Activated T-helper 2 cell treated with anti-CD3 and anti-CD28 coated beads, Interferon-gamma antibody, Interleukin-2, Interleukin-4, amounts not matched to agents 10 μg/mL and 5 μg/mL and 100 μg/mL, durations not matched to agents 14 hours and 24 hours and 36 hours (primary cell): ENCODE measurements at places on chromosomes 2 and 18. TPM values are rescaled to one million over a fixed set of nuclear protein-coding genes. Genes with fewer than 3 reads are reported as not detected.
A peak's percentile ranks its signal among the peaks of the same experiment; 100 is the strongest.

DNA sequence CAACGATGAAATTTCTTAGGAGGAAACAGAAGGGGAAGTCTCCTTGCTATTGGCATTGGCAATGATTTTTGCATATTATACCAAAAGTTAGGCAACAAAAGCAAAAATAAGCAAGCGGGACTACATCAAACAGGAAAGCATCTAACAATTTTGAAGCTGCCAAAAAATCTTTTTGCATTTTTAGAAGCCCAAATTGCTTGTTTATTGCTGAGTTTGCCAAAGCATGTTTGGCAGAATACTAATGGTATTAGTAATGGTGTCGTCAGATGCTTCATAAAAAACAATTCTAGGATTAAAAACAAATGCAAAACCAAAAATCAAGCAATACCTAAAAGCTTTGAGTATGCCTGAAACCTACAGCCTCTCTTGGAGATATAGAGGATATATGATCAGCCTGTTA lies 80.0 kb downstream of the GALR1 start:
- no peak for DNase-seq

GRCh38 chr2:96528006-96528699 lies 8.4 kb upstream of the ARID5A start:
- DNase-seq = no peak

DNA sequence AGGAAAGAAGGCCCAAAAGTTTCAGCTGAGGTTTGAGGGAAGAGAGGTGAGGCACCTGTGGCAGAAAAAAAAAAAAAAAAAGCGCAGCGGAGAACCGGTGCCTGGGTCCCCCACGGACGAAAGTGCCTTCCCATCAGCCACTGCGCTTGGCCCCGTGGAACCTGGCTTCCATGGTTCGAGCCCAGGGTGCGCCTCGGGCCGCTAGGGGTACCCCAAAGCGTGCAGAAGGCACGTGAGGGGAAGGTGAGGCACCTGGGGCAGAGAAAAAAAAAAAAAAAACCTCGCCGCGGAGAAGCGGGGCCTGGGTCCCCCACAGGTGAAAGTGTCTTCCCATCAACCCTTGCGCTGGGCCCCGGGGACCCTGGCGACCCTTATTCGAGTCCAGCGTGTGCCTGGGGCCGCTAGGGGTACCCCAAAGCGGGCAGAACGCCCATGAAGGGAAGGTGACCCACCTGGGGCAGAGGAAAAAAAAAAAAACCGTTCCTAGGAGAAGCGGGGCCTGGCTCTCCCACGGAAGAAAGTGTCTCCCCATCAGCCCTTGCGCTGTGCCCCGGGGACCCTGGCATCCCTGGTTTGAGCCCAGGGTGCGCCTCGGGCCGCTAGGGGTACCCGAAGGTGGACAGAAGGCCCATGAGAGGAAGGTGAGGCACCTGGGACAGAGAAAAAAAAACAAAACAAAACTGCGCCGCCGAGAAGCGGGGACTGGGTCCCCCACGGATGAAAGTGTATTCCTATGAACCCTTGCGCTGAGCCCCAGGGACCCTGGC lies 228.6 kb downstream of the CCDC74A start:
- DNase-seq = no peak

GRCh38 chr2:38581193-38582147 lies 21.3 kb downstream of the HNRNPLL start:
- DNase-seq = no peak

- DNase-seq = no peak
Observed at GRCh38 chr2:10806543-10806942, 6.0 kb downstream of the PDIA6 start.

DNA sequence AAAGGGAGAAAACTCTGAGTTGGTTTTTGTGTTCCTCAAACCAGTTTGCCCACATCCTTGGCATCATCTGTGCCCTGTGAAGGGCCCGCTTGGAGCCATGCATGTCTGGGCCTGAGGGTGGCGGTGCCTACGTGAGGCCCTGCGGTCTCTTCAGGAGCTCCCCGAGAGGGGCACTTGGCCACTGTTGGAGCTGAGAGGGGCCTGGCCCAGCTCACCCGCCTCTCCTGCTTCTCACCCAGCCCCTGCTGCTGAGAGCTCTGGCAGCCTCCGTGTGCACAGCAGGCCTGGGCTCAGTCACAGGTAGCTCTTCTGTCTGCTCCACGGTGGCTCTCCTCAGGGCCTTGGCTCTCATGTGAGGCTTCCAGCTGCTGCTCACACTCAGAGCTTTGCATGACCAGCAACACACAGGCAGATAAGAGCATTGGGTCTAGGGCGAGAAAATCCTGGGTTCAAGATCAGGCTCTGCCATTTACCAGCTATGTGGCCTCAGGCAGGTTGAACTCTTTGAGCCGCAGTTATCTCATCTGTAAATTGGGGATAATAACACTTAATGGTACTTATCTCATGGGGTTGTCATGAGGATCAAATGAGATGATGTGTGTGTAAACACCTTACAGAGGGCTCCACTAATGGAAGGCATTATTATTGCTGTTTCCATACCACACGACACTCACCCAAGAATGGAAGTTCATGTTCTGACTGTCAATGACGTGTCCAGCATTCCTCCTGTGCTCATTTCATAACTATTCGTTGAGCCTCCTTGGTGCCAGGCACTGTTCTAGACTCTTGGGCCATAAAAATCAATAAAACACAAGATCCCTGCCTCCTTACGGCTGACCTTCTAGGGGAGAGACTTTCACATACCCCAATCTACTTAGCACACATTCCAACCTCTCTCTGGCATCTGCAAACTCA lies 41.6 kb upstream of the PLB1 start:
- no peak for DNase-seq

GRCh38 chr2:2000724-2001061 lies 256.4 kb upstream of the PXDN start:
- DNase-seq = no peak

- DNase-seq = no peak
Observed at GRCh38 chr2:208491641-208492040, 85.0 kb downstream of the PTH2R start.

DNA sequence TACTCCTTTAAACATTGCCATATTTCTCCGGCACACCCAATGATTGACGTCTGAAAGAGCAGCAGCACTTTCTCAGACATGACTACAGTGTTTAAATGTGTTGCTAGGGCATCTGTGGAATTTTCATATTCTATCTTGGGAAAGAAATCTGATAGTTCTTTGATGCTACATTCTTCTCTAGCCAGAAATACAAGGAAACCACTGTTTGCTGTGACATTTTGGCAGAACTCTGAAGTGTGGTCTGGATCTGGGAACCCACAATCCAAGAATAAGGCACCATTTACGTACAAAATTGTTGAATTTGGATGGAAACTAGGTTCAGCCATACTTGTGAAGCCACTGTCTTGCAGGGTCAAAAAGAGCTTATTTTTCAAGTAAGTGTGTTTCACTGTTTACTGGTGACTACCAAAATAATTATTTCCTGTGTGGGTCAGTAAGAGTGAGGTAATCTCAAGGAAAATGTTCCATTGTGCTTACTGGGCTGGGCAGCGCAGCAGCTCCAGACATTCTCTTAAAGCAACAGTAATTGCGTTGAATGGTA lies 21.3 kb upstream of the CD28 start:
- no peak for DNase-seq

DNA sequence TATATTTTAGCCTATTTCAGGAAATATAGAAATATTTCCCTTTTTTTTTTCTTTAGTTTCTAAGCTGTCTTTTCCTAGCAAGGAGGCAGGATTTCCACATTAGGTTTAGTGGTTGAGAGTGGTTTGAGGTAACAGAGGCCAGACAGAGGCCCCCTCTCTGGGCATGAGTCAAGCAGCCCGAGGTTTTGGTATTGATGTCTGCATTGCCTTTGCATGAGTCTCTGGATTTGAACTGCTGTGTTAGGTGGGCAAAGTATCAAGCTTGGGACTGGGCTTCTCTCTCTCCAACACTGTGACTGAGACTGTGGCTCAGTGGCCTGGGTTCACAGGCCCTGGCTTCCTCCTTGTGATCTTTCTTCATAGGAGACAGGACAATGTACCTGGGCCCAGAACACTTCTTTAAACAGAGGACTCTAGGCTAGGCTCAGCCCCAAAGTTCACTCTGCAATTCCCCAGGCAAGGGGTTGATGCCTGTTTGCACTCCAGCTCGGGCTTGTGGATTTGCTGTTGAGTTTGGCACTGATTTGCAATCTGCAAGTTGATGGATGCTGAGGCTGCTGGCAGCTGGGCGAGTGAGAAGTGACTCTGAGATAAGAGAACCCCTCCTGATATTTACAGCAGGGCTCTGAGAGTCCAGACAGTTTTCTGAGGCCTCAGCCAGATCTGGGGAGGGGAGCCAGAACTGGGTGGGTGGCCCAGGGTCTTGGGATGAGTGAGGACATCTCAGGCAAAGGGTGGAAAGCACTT lies 271.2 kb downstream of the EN1 start:
- DNase-seq = no peak

GRCh38 chr2:163735685-163736432 lies at the start of gene FIGN:
Gene FIGN (minus strand): TSS chr2:163736008. CDS start chr2:163734927, 1,081 bp downstream.
- no peak for DNase-seq

- no peak for DNase-seq
Observed at GRCh38 chr2:115122701-115123100, 680.3 kb downstream of the DPP10 start.

GRCh38 chr2:177155631-177156030 lies 57.0 kb upstream of the HNRNPA3 start:
- DNase-seq = no peak

- no peak for DNase-seq
Observed at GRCh38 chr2:241454837-241455485, 53.4 kb downstream of the STK25 start.

DNA sequence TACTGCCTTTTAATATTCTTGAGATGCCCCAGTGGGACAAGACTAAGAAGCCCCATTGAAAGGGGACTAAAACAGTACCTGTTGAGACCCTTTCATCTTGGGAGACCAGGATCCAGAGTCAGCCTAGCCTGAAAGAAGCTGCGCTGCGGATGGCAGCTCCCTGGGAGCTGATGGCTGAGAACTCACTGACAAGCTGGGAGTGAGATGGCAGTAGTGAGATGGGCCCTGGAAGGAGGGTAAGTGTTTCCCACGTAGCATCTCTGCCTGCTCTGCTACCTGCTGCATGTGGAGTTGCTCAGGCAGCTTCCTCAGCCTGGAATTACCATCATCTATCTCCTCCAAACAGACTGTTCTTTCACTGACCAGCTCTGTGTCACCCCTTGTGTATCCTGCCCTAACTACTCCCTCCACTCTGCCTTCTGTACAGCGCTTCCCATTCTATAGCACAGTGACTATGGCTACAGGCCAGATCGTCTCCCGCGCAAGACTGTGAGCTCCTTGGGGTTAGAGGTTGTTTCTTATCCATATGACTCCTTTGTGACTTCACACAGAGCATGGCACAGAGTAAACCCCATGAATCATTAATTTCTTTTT lies 330.4 kb downstream of the NBAS start:
- no peak for DNase-seq

DNA sequence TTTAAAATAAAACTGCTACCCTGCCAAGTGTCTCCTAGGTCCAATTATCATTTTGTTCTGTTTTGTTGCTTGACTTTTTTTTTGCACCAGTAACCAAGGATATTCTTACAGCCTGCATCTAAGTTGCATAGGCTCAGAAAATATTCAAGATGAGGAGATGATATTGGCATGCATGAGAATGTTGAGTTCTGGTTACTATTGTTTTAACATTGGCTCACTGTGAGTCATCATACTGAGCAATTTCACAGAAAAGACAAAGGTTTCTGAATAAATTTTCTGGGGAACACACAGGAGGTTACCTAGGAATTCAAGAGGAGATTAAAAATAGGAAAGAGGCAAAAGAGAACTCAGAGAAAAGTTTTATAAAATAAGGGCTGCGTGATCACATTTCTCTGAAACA lies 84.8 kb upstream of the POU3F3 start:
- DNase-seq = no peak

- no peak for DNase-seq
Observed at GRCh38 chr2:202377207-202377761, 1.2 kb downstream of the BMPR2 start.

- DNase-seq = no peak
Observed at GRCh38 chr2:200609028-200609614, 23.3 kb downstream of the AOX1 start.

GRCh38 chr2:16570516-16570915 lies 95.1 kb downstream of the CYRIA start:
- DNase-seq = no peak

DNA sequence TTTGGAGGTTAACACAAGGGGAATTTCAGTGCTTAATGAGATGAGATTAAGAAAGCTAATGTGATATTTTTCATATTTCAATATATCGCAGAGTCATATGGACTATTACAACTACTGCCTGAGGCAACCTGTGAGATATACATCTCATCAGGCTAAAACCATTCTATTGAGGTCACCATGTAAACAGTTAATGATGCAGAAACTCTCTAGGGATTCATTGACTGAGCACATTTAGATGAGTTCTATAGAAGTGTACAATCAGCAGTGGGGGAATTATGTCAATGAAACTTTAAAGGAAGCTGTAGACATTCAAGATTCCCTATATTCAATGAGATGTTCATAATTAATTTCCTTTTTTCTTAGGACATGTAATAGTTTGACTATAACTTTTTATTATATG lies 687.4 kb upstream of the SYT4 start:
- no peak for DNase-seq

GRCh38 chr2:37671009-37671815 lies at the start of gene CDC42EP3:
Gene CDC42EP3 (minus strand): TSS chr2:37671642. CDS start chr2:37646587, 25,055 bp downstream.
- DNase-seq = peak; percentile 60

DNA sequence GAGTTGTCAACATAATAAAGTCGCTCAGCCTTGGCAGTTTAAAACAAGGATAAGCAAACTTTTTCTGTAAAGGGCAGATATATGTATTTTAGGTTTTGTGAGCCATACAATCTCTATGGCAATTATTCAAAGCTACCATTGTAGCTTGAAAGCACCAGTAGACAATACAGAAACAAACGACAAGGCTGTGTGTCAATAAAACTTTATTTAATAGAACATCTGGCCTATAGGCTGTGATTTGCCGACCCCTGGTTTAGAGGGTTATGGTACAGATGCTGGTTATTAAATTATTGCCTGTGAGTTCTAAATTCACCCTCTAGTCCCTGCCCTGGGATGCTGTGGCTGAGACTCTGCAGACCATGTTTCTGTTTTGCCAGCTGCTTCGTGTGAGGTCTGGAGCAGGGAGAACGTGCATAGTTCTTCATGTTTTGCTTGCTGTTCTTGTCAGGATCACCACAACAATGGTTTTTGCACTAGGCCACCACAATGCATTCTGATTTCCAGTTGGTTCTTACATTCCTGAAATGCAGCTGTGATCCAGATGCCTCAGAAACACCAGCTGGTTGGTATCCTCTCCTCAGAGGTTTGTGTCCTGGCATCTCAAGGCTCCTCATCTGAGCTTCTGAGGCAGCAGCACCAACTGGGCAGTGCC lies 46.6 kb downstream of the ICOS start:
- no peak for DNase-seq

GRCh38 chr2:223227338-223227737 lies 175.3 kb downstream of the KCNE4 start:
- DNase-seq = no peak

CYP26B1 gene
- total RNA-seq = not detected in 2 replicates

IL1RN gene
- 13.2 and 15.9 TPM in 2 replicates for total RNA-seq

APCDD1 gene
- total RNA-seq = not detected in 2 replicates

ALK gene
- total RNA-seq = not detected in 2 replicates

CMPK2 gene
- 2.8 and 2.9 TPM in 2 replicates for total RNA-seq

FEV gene
- not detected in 2 replicates for total RNA-seq

LONRF2 gene
- total RNA-seq = 0.21 and 0.28 TPM in 2 replicates

LYG2 gene
- not detected in 2 replicates for total RNA-seq

C18orf54 gene
- total RNA-seq = 10.4 and 10.9 TPM in 2 replicates

MFF gene
- 74.4 and 77.3 TPM in 2 replicates for total RNA-seq

ANKRD36C gene
- total RNA-seq = 69.4 and 75.5 TPM in 2 replicates
